ENCODE measurements at places on chromosomes 12 and 14.

- no peak for DNase-seq
Measured at GRCh38 chr14:91732859-91733477, 1.1 kb upstream of the CATSPERB start.

DNA sequence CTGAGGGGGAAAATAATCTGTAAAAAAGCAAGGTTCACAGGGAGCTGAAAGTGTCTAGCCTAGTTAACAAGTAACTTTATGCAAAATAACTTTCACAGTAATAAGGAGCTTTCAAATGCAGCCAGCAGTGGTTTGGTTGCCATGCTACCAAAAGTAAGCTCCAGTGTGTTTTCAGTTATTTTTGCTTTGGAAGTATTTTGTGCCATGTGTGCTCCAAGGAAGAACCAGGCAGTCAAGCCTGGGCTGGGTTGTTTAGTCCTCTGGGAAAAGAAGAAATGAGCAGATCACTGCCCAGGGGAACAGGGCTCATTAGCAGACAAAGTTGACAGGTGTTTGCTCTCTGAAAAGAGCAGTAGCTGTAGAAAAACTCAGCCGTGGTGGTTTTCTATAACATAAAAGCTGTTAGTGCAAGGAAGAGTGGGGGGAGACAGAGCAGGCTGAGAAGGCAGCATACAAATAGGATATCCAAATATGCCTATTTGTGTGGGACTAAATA, 92.8 kb upstream of the TMTC2 start:
- no peak for DNase-seq

GRCh38 chr12:78703820-78704525, 160.6 kb upstream of the SYT1 start:
- no peak for DNase-seq

GRCh38 chr12:132559652-132560363, 50.6 kb downstream of the LRCOL1 start:
- peak; percentile 17 for DNase-seq

Data from KG1 (cell line).